Activated CD8-positive, alpha-beta memory T cell treated with anti-CD3 and anti-CD28 coated beads, Interleukin-2, amount 10 ng/mL, durations not matched to agents 7 days and 5 days (primary cell): ENCODE measurements at places on chromosomes 4 and X. TPM values are rescaled to one million over a fixed set of nuclear protein-coding genes. Genes with fewer than 3 reads are reported as not detected.

Gene PRKG2
- total RNA-seq, result 0.58 TPM

DNA sequence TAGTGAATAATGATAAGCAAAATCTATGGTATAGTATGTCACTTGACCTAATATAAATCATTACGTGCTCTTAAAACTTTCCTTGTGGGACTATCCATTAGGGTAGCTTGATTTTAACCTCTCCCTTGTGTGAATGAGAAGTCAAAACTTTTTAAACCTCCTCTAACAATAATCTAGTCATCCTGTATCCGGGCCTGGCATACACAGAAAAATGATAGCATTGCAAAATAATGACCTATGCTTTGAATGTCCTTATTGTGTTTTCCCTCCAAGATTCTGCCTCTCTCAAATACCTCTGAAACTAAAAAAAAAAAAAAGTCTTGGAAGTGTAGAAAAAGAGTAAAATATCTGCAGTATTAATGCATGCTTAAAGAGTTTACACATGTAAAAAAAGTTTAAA is 250.0 kb upstream of the NDST3 start:
- H3K4me1 ChIP-seq, result no peaks in the 10 kb centered on the region
- H3K27ac ChIP-seq, result no peak overlapping the region
- H3K27me3 ChIP-seq, result no peaks in the 10 kb centered on the region
- no peak for DNase-seq

Gene USP51
- 0.88 TPM for total RNA-seq

DNA sequence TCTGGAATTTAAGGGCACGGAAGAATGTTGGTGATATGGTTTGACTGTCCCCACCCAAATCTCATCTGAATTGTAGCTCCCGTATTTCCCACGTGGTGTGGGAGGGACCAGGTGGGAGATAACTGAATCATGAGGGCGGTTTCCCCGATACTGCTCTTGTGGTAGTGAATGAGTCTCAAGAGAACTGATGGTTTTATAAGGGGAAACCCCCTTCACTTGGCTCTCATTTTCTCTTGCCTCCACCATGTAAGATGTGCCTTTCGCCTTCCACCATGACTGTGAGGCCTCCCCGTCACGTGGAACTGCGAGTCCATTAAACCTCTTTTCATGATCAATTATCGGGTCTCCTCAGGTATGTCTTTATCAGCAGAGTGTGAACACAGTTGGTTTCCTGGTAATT is 25.6 kb upstream of the DHRSX start:
- H3K27me3 ChIP-seq, result peaks cover 5% of the 10 kb centered on the region
- DNase-seq, result no peak
- no peak overlapping the region for H3K4me3 ChIP-seq
- no peaks in the 10 kb centered on the region for H3K4me1 ChIP-seq

- H3K4me1 ChIP-seq, result no peaks in the 10 kb centered on the region
- H3K4me3 ChIP-seq, result no peak overlapping the region
- DNase-seq, result no peak
- H3K27me3 ChIP-seq, result no peaks in the 10 kb centered on the region
- peaks cover 3% of the 10 kb centered on the region for H3K36me3 ChIP-seq
These were observed 393.3 kb downstream of the PPP3CA start for GRCh38 chr4:100954046-100954445.

DNA sequence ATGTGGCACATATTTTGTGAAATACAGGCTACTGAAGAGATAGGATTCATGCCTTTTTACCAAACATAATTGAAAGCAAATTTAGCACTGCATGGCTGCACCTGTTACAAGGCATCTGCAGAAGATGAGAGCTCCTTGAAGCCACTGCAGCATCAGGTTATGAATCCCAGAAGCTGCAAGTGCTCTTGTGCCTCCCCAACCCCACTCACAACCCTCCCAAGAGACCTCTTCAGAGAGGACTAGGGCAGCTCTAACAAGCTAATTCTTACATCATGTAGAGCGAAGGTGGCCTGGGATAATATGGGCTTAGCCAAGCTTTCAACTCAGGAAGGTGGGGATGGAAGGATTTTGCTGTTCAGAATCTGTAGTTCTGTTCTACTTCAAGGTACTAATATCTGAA is 27.2 kb downstream of the MFAP3L start:
- no peak overlapping the region for H3K27ac ChIP-seq
- no peak for DNase-seq
- H3K4me1 ChIP-seq, result peaks cover 8% of the 10 kb centered on the region
- H3K36me3 ChIP-seq, result no peaks in the 10 kb centered on the region

DNA sequence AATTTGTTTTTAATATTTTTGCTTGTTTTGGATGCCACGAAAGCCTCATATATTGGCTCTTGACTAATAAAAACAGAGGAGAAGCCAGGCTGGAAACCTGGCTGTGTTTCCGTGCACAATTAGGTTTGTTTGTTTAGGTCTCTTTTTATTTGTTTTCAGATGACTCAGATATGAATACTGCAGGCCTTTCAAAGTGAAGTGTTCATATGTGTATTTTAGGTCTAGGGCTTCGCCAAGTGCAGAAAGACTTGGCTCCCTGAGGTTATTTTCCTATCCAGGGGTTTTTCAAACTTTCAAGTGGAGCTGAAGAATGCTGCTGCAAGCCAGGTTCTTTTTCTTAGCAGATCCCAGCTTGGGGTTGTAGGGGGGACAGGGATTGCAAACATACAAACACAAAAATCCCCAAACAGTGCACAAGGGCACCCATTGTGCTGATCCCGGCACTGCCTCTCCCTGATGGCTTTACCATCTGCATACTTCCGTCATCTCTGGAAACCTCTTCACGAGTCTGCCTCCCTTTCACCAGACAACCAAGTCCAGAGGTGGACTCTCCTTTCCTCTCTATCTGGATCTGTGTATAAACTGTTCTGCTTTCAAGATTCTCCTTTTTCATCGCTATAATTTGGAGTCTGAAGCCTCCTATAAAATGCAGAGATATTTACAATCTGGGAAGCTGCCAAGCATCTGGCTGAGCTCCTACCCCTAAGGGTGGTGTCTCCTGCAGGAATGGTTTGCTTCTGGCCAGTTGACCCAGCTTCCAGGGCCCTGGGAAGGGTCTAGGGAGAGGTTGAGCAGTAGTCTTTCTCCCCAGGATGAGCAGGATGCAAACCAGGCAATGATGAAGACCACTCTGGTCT is 108.6 kb downstream of the SMIM20 start:
- H3K36me3 ChIP-seq, result peaks cover 3% of the 10 kb centered on the region
- no peak for DNase-seq
- H3K4me3 ChIP-seq, result no peak overlapping the region
- peaks cover 11% of the 10 kb centered on the region for H3K27me3 ChIP-seq

Gene POU4F2
- total RNA-seq, result not detected

DNA sequence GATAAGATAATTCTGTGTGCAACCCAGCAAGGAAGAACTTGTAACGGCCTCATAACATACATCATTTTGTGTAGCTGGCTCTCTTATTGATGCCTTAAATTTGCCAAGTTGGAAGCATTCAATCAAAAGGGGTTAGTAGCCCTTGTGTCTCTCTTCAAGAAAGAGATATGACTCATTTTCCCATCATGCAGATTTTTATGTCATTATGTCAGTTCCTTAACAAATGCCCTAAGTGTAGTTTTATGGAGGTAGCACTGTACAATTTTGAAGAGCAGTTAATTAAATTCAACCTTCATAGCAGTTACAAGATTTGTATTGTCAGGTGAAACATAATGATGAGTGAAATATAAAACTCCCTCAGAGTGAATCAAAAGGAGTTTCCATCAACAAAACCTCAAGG is 215.6 kb downstream of the GRIA3 start:
- no peak for DNase-seq
- H3K27ac ChIP-seq, result no peak overlapping the region
- no peaks in the 10 kb centered on the region for H3K4me1 ChIP-seq
- no peaks in the 10 kb centered on the region for H3K27me3 ChIP-seq
- H3K4me3 ChIP-seq, result no peak overlapping the region

DNA sequence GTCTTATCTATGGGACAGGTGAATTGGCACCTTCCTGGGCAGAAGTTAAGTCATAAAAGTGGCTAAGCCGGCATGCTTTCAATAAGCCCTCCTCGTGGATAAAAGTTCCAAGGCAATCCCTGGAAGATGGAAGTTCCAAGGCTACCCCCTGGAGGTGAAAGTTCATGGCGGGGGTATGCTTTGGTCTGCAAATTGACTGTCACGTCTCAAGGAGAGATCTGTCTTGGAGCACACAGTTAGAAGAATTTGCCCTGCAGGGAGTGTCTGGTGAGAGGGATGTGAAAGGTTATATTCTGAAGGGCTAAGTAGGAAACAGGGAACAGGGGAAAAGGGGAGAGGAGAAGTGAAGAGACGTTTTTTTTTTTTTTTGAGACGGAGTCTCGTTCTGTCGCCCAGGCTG is 26.2 kb upstream of the GPR173 start:
- no peak overlapping the region for H3K27ac ChIP-seq
- no peaks in the 10 kb centered on the region for H3K4me1 ChIP-seq
- no peaks in the 10 kb centered on the region for H3K36me3 ChIP-seq
- H3K4me3 ChIP-seq, result no peak overlapping the region
- H3K27me3 ChIP-seq, result peaks cover 4% of the 10 kb centered on the region
- DNase-seq, result no peak

Gene MAGEA10
- total RNA-seq, result not detected

GRCh38 chr4:182828360-182829025 is 88.7 kb downstream of the DCTD start:
- peaks cover 18% of the 10 kb centered on the region for H3K27me3 ChIP-seq
- no peak overlapping the region for H3K27ac ChIP-seq
- H3K36me3 ChIP-seq, result no peaks in the 10 kb centered on the region
- DNase-seq, result no peak
- H3K4me1 ChIP-seq, result peaks cover 2% of the 10 kb centered on the region

Gene JADE3
- 1.3 TPM for total RNA-seq

Gene FOXP3
- 26.8 TPM for total RNA-seq

Gene USP17L29
- total RNA-seq, result not detected

GRCh38 chr4:1608821-1609500 is 75.2 kb downstream of the FAM53A start:
- no peak for DNase-seq
- H3K4me1 ChIP-seq, result peaks cover 20% of the 10 kb centered on the region
- no peaks in the 10 kb centered on the region for H3K27me3 ChIP-seq
- no peaks in the 10 kb centered on the region for H3K36me3 ChIP-seq

Gene HEPH
- not detected for total RNA-seq

- peaks cover 7% of the 10 kb centered on the region for H3K4me1 ChIP-seq
- H3K36me3 ChIP-seq, result no peaks in the 10 kb centered on the region
These were observed 70.1 kb downstream of the GRIA2 start for GRCh38 chr4:157290622-157291021.

- DNase-seq, result no peak
- no peaks in the 10 kb centered on the region for H3K4me1 ChIP-seq
- H3K4me3 ChIP-seq, result no peak overlapping the region
- no peaks in the 10 kb centered on the region for H3K27me3 ChIP-seq
These were observed 14.7 kb downstream of the FTSJ1 start for GRCh38 chrX:48490661-48491060.

GRCh38 chr4:10005632-10006031 is 15.7 kb downstream of the SLC2A9 start:
- peaks cover 16% of the 10 kb centered on the region for H3K36me3 ChIP-seq
- no peak for DNase-seq
- H3K4me1 ChIP-seq, result peaks cover 94% of the 10 kb centered on the region
- no peaks in the 10 kb centered on the region for H3K27me3 ChIP-seq
